Aorta (tissue), 5 donors: ENCODE measurements at places on chromosomes 1 and 21. TPM values are rescaled to one million over a fixed set of nuclear protein-coding genes. Genes with fewer than 3 reads are reported as not detected.

AKR7A3 gene
- total RNA-seq: 1.6 TPM

TNFRSF14 gene
- total RNA-seq: 33.9 TPM

DTL gene
- total RNA-seq: 1.2 TPM

TMEM9 gene
- total RNA-seq: 47.4 TPM

GJA4 gene
- total RNA-seq: 45.4 TPM

DNA sequence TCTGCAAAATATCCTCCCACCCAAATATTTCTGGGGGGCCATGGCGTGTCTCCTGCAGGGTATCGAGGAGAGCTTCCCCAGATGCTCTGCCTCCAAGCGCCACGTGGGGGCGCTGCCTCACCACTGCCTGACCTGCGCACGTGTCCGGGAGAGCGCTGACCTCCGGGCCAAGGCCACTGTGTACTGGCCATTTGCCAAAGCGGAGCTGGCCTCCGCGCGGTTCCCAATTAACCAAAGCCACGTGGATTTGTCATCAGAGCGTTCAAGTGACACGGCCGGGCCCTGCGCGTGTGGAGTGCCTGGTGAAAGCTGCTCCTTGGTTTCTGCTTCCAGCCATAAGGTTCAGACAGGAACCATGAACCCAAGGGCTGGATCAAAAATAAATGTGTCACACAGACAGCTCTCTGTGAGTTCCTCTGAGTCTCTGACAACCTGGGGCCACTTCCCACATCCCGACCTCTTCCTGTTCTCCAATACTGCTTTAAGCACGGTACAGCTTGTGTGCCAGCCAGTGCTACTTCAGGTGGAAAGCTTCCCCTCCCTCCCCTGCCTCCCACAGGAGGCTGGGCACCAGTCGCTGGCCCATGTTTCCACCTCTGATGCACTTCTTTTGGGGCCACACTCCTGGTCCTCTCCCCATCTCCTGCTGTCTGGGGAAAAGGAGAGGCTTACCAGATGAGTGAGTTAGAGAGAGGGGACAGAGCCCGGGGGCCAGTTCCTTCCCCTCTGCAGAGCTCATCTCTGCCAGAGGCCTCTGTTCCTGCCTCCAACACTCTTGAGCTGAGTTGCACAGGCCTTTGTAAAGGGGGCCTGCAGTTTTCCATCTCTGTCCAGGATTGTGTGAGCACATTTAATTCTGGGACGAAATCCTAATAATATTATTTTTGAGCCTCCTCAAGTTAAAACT is 26.1 kb downstream of the ZP4 start:
- H3K4me1 ChIP-seq: no peaks in the 10 kb centered on the region
- DNase-seq: peak; percentile 67
- H3K36me3 ChIP-seq: no peaks in the 10 kb centered on the region

GRCh38 chr1:179930867-179931266 is 23.7 kb upstream of the CEP350 start:
- H3K27ac ChIP-seq: no peak overlapping the region
- H3K4me3 ChIP-seq: no peak overlapping the region
- no peaks in the 10 kb centered on the region for H3K36me3 ChIP-seq
- H3K4me1 ChIP-seq: no peaks in the 10 kb centered on the region

DNA sequence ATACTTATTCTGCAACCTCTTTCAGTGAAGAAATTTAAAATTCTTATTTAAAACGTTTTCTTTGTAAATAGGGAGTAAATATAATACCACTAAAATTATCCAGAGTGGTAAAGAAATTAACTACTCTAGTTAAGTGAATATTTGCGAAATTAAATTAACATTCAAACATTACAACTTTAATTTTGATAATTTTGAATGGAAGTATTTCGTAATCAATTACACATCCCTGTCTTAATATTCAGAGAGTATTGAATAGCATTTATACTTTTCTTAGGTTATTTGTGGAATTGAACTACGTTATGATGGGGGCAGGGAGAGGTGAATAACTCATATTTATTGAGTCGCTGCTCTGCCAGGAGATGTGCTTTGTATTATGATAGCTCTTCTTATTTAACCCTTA is 96.3 kb upstream of the KIF26B start:
- no peak overlapping the region for H3K4me3 ChIP-seq
- H3K27ac ChIP-seq: no peak overlapping the region
- no peak for DNase-seq
- H3K27me3 ChIP-seq: no peaks in the 10 kb centered on the region
- peaks cover 2% of the 10 kb centered on the region for H3K36me3 ChIP-seq
- H3K4me1 ChIP-seq: no peaks in the 10 kb centered on the region

GRCh38 chr1:155008015-155008941 is 5.7 kb downstream of the ZBTB7B start:
- no peaks in the 10 kb centered on the region for H3K36me3 ChIP-seq
- H3K4me1 ChIP-seq: no peaks in the 10 kb centered on the region
- H3K27me3 ChIP-seq: no peaks in the 10 kb centered on the region

GRCh38 chr1:26921126-26921539 is 410 bp upstream of the NUDC start:
- DNase-seq: no peak
- H3K36me3 ChIP-seq: no peaks in the 10 kb centered on the region
- H3K4me3 ChIP-seq: peak overlapping the region; percentile 21
- H3K4me1 ChIP-seq: peaks cover 5% of the 10 kb centered on the region
- H3K27me3 ChIP-seq: no peaks in the 10 kb centered on the region

GRCh38 chr21:41655259-41655658 is 111.6 kb downstream of the RIPK4 start:
- H3K27me3 ChIP-seq: no peaks in the 10 kb centered on the region
- H3K4me3 ChIP-seq: no peak overlapping the region
- no peak for DNase-seq
- H3K27ac ChIP-seq: no peak overlapping the region

GRCh38 chr1:72938408-72938807 is 656.1 kb upstream of the NEGR1 start:
- DNase-seq: no peak
- H3K4me3 ChIP-seq: no peak overlapping the region
- H3K27ac ChIP-seq: no peak overlapping the region
- H3K36me3 ChIP-seq: no peaks in the 10 kb centered on the region
- no peaks in the 10 kb centered on the region for H3K27me3 ChIP-seq
- no peaks in the 10 kb centered on the region for H3K4me1 ChIP-seq

GRCh38 chr1:230283678-230284077 is 142.5 kb downstream of the PGBD5 start:
- no peaks in the 10 kb centered on the region for H3K27me3 ChIP-seq
- no peaks in the 10 kb centered on the region for H3K4me1 ChIP-seq
- no peak overlapping the region for H3K27ac ChIP-seq
- H3K36me3 ChIP-seq: no peaks in the 10 kb centered on the region

DNA sequence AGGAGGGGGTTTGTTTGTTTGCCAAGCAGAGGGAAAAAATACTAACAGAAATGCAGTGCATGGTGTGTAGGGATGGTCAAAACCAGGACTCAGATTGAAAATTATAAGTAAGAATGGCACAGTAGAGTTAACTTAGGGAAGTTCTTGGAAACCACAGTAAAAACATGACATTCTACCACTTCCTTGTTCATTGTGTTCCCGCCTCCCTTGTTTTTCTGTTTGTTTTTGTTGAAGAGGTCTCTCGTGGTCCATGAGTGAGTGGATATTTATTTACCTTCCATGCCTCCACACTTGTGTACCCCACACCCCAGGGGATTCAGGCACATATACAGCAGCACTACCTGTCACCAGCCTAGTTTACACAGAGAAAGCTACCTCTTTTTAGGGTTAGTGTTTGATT is 69.6 kb downstream of the OLFML2B start:
- H3K4me1 ChIP-seq: no peaks in the 10 kb centered on the region
- no peak overlapping the region for H3K27ac ChIP-seq
- no peaks in the 10 kb centered on the region for H3K27me3 ChIP-seq
- no peaks in the 10 kb centered on the region for H3K36me3 ChIP-seq
- DNase-seq: no peak

GRCh38 chr21:42545745-42546144 is 32.1 kb downstream of the SLC37A1 start:
- H3K27me3 ChIP-seq: no peaks in the 10 kb centered on the region
- H3K4me3 ChIP-seq: no peak overlapping the region
- H3K27ac ChIP-seq: no peak overlapping the region

GRCh38 chr21:45861156-45861870 is 120.3 kb upstream of the COL6A1 start:
- no peaks in the 10 kb centered on the region for H3K4me1 ChIP-seq
- peak; percentile 61 for DNase-seq
- H3K4me3 ChIP-seq: no peak overlapping the region
- no peak overlapping the region for H3K27ac ChIP-seq
- no peaks in the 10 kb centered on the region for H3K27me3 ChIP-seq

DNA sequence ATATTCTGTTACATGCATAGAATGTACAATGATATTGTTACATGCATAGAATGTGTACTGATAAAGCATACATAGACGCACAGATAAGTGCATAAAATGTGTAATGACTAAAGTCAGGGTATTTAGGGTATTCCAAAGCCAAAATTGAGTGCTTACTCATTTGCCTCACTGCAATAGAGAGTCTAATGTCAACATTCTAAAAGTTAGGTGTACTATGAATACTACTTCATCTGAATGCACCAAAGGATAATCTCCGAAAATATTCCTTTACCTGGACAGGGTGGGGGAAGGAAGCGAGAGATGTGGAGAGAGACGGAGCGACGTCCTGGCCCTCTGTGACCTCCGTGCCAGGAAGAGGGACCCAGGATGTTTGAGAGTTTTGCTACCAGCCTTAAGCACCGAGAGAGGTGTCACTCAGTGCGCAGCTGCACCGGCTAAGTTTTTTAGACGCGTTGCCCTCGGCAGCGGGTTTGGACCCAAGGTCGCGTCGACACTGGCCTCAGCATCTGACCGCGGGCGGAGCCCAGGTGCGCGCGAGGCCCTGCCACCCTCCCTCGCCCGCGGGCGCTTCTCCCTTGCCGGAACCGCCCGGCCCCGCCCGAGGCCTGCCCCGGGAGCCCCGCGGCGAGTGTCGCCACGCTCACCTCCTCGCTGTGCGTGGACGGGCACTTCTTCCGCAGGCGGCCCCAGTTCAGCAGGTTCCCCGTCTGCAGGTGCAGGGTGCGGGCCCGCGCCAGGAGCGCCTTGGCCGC is 660 bp downstream of the GCLM start:
- H3K36me3 ChIP-seq: no peaks in the 10 kb centered on the region
- H3K27ac ChIP-seq: peak overlapping the region; percentile 63
- peaks cover 6% of the 10 kb centered on the region for H3K4me1 ChIP-seq

DNA sequence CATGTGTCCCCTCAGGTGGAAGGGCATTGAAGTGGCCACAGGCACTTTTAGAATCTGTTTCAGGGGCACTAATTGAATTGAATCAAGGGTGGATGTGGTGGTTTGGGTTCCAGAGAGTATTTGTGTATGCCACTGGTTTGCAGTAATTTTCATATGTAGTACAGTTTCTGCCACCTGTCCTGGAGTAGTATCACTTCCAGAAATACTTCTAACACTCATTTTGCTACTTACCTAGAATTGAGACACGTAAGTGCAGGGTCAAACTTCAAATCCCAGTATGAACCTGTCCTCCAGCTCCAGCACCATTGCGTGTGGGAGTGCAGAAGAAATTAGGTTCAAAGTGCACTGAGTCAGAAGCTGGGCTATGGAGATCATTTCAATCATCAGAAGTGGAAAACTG is 26.8 kb downstream of the RSPH1 start:
- no peaks in the 10 kb centered on the region for H3K27me3 ChIP-seq
- no peak overlapping the region for H3K4me3 ChIP-seq
- H3K36me3 ChIP-seq: no peaks in the 10 kb centered on the region
- DNase-seq: no peak
- no peaks in the 10 kb centered on the region for H3K4me1 ChIP-seq

DNA sequence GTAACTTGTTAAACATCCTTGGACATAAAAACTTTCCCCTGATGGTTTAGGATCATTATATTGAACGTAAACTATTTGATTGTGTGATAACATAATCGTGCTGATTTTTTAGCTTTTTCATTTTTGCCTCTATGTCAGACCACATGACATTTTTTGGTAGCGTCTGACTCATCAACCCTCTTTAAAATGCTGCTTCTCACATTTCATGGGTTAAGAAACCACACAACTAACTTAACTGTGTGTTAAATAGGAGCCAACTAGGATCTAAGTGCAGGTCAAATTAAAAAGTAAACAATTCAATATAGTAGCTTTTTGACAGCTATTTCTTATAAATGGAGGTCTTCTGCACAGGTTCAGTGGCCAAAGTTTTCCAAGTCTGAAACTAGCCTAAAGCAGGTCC is 9.8 kb downstream of the BTG3 start:
- no peaks in the 10 kb centered on the region for H3K4me1 ChIP-seq
- no peak overlapping the region for H3K27ac ChIP-seq
- no peaks in the 10 kb centered on the region for H3K36me3 ChIP-seq
- DNase-seq: no peak
- H3K4me3 ChIP-seq: no peak overlapping the region

GRCh38 chr1:54009406-54009805 is 8.6 kb downstream of the LDLRAD1 start:
- no peak overlapping the region for H3K4me3 ChIP-seq
- DNase-seq: no peak
- H3K4me1 ChIP-seq: no peaks in the 10 kb centered on the region
- no peaks in the 10 kb centered on the region for H3K36me3 ChIP-seq
- H3K27ac ChIP-seq: no peak overlapping the region

DNA sequence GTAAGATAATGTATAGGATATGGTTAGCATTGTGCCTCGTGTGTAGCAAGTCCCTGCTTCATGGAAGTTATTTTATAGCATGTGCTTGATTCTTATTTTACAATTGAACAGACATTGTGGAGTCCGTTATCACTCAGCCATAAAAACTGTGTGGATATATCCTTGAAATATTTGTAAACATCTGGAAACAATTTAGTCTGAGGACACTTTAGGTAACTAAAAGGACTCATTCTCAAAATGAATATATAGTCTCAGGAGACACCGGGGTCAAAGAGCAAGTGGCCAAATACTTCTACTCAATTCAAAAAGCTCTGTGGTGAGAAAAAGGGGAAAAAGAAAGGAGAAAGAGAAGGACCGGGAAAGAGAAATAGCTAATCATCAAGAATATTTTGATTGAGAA is 23.7 kb downstream of the PRRX1 start:
- no peak overlapping the region for H3K4me3 ChIP-seq
- no peaks in the 10 kb centered on the region for H3K27me3 ChIP-seq
- DNase-seq: no peak

DNA sequence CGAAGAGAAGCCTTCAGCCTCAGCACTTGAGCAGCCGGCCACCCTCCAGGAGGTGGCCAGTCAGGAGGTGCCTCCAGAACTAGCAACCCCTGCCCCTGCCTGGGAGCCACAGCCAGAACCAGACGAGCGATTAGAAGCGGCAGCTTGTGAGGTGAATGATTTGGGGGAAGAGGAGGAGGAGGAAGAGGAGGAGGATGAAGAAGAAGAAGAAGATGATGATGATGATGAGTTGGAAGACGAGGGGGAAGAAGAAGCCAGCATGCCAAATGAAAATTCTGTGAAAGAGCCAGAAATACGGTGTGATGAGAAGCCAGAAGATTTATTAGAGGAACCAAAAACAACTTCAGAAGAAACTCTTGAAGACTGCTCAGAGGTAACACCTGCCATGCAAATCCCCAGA is 78.4 kb downstream of the PRDM2 start:
- H3K27ac ChIP-seq: no peak overlapping the region
- peaks cover 2% of the 10 kb centered on the region for H3K4me1 ChIP-seq
- H3K4me3 ChIP-seq: no peak overlapping the region
- peaks cover 3% of the 10 kb centered on the region for H3K36me3 ChIP-seq
- no peak for DNase-seq
- H3K27me3 ChIP-seq: no peaks in the 10 kb centered on the region

- no peak overlapping the region for H3K27ac ChIP-seq
- H3K4me1 ChIP-seq: no peaks in the 10 kb centered on the region
- no peak for DNase-seq
- H3K36me3 ChIP-seq: no peaks in the 10 kb centered on the region
- H3K4me3 ChIP-seq: no peak overlapping the region
- peaks cover 1% of the 10 kb centered on the region for H3K27me3 ChIP-seq
Observed at GRCh38 chr1:67347688-67348472, 40.2 kb downstream of the IL12RB2 start.

GRCh38 chr1:97378596-97378995 is 542.2 kb downstream of the DPYD start:
- H3K27me3 ChIP-seq: no peaks in the 10 kb centered on the region
- H3K4me1 ChIP-seq: no peaks in the 10 kb centered on the region
